ENCODE measurements at places on chromosomes 5 and 9.

DNA sequence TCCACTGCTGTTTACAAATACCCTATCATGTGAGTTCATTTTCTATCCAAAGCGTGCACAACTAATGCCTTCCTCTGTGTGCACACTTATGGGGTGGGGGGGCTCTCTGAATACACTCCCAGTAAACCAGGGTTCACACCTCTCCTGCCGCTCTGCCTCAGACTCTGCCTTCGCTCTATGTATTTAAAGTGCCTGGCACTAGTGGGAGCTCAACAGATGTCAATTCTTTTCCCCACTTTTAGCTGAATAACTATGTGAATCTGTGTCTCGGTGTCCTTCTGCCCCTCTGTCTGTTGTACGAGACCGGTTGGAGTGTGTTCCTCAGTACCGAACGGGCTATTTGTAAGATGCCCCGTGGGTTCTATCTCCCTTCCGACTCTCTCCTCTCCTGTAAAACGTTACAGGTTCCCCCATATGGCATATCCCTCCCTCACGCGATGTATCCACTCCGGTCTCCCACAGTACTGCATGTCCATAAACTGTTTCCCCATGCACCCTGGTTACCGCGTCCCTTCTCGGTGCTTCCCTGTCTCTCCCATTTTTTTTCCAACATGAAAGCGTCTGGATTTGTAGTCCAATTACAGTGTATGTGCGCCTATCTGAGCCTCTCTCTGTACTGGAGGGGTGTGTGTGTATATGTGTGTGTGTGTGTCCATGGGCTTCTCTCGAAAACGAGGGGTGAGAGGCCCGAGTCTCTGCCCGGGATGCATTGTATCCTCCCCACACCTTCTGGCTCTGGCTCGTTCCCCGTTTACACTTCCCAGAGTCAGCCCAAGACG lies 1.6 kb downstream of the ELL2 start:
- peak; percentile 24 for DNase-seq

- no peak for DNase-seq
These were observed 1825.6 kb upstream of the CDH9 start for GRCh38 chr5:28864006-28864405.

DNA sequence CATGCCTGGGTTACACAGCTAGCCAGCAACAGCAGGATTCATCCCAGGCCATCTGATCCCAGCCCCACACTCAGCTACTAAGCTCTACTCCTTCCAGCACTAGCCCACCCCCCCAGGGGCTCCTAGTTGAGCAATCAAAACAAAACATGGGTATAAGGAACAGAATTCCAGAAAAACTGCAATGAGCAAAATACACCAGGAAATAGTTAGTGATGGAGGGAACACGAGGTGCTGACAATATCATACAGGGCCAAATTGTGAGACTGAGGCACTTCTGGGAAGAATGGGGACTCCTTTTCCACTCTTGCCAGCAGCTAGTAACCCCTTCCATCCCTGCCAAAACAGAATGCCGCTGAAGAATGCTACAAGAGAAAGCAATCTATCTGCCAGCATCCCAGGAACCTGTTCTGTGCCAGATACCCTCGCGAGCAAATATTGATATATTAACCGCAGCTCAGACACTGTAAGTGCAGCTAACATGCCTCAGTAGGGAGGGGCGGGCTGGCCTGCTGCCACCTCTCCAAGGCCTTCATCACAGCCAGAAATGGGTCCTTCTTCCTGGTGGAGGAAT lies 161.4 kb downstream of the SLIT3 start:
- DNase-seq: no peak

GRCh38 chr5:14414656-14415023 lies 167.0 kb upstream of the OTULINL start:
- DNase-seq: no peak

DNA sequence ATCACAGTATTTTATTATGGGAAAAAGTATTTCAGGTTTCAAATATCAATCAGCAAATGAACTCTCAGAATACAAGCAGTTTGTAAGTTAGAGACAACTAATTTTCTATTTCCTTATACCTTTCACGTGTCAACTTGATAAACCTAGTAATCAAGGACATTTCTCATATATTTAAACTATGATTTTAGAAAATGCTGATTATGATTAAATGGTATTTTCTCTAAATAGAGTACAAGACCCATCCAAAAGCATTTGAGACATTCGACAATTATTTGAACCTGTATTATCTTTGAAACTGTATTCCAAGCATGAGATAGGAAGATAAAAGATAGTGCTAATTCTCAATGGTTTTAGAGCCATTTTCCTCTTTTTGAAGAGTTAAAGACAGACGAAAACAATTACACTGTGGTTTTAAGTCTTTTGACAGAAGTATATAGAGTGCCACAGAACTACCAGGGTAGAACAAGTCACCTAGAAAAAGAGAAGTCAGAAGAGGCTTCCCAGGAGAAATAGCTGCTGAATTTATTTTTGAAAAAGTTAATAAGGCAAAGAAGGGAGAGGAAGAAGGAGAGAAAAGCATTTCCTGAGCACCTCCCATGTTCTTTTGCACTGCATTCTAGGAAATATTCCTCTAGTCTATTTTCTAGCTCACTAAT lies 5.6 kb downstream of the MEIKIN start:
- no peak for DNase-seq

- peak; percentile 23 for DNase-seq
These were observed 7.0 kb downstream of the PDCL start for GRCh38 chr9:122821278-122821943.

- DNase-seq: peak; percentile 76
These were observed 24.9 kb downstream of the PCDHGC5 start for GRCh38 chr5:141513627-141514329.

- no peak for DNase-seq
These were observed 6.3 kb downstream of the PCDH1 start for GRCh38 chr5:141871870-141872269.

DNA sequence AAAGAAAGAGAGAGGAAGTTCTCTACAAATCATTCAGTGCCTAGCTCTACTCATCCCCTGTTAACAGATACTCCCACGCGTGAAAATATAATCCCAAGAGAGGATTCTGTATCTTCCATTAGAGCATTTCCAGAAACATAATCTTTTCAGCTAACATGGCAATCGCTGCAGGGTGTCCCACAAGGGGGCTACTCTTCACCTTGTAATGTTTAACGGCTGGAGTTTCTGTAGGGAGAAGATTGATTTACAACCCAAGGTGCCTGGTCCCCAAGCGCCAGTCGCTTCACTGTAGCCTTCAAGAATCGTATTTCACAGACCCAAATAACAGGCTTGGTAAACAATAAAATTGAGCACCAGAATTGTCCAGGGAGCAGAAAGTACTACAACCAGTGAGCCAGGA lies 318.7 kb downstream of the TLE1 start:
- DNase-seq: no peak

GRCh38 chr5:94209774-94210355 lies 408.5 kb downstream of the KIAA0825 start:
- DNase-seq: no peak

- DNase-seq: no peak
These were observed 396.6 kb upstream of the KCNN2 start for GRCh38 chr5:113965225-113965624.

GRCh38 chr9:114157516-114158176 lies 2.3 kb downstream of the COL27A1 start:
- DNase-seq: no peak

DNA sequence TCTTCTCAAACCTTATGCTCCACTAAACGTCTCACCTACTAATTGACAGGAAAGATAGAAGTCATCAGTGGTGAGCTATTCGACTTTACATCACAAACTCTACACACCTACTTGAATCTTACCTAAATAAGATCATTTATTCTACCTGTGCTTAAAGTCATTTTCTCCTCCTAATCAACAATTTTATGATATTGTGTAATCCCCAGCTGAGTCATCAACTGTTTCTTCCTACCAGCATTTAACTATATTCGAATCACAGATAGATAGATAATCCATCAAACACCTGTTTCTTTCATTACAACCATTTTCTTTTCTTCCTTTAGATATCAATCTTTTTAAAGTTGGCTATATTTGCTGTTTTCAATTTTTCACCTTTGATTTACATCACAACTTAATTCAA lies 181.5 kb downstream of the LPAR1 start:
- DNase-seq: no peak

GRCh38 chr9:114280636-114281472 lies 42.0 kb upstream of the ORM1 start:
- peak; percentile 35 for DNase-seq

DNA sequence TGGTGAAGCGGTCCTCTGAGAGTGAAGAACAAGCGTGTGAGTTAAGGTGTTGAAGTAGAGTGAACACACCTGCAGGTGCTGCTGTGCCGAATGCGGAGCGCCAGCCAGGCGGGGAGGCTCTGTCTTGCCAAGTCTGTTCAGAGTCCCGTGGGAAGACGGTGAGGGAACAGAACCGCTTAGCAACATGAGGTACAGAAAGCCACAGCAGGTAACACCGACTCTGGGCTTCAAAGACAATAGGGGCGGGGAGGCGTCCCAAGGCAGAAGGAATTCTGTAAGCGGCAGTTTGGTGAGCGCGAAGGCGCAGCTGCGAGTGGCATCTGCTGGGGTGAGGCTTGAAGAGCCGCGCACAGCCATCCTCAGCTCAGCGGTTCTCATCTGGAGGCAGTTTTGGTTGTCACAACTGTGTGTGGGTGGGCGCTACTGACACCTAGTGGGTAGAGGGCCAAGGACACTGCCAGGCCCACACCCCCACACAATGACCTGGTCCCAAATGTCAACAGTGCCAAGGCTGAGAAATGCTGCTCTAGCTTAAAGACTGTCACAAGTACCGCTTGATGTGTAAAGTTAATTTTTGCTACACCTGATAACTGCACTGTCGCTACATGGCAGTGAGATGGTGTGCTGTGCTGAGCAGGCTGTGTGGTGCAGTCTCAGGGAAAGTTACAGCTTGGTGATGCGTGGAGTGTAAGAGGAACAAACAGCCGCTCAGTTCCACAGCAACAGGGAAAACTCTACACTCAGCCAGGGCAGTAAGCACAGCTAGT lies 67.4 kb upstream of the TBC1D9B start:
- DNase-seq: no peak

DNA sequence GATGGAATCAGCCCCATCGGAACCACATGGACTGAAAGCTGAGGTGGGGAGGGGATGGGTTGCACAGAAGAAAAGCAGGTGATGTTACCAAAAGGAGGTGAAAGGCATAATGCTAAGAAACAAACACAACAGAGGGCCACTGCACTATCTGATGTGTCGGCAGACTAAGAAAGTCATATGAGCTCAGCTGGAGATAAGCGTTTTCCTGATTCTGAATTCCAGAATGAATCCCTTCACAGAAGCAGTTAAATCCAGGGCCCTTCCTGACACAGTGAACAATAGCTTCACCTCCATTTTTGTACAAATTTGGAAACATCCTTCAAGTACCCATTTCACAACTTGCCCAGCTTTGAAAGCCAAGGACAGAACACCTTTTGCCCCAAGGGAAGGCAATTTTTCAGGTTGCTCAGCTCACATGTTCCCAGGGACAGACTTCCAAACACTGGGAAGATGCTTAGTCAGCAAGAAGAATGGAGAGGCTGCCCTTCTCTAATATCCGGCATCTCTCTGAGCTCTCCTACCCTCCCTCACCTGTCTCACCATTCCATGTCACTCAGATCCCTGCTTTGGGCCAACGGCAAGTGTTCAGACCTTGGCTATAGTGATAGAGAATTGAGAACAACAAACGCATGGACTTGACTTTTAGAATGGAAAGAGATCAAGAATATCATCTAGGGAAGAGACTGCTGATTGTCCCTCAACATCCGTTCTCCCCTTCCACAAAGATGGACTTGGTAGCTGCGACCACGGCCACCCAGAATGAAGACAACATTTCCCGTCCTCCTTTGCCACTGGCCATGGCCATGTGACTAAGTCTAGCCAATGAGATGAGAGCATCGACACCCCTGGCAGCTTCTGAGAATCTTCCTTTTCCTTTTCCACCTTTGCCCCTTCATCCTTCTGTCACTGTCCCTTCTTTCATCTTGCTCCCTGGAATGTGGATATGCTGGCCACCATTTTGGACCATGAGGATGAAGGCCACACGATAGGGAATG lies 68.6 kb upstream of the IL17B start:
- no peak for DNase-seq

DNA sequence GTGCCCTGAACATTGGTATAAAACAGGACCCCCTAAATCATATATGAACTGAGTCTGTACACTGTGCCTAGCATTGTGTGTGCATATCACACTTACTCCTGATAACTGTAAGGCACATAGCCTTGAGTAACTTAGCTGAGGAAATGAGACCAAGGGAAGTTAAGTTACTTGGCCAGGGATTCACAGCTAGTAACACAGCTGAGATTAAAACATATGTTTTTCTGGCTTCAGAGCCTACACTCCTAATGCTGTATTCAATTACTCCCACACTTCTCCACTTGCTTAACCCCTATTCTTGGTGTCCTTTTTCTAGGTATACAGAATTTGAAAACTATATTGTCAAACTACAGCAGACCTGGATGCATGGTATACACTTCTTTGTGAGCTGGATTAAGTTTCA lies 12.8 kb downstream of the GHR start:
- no peak for DNase-seq

DNA sequence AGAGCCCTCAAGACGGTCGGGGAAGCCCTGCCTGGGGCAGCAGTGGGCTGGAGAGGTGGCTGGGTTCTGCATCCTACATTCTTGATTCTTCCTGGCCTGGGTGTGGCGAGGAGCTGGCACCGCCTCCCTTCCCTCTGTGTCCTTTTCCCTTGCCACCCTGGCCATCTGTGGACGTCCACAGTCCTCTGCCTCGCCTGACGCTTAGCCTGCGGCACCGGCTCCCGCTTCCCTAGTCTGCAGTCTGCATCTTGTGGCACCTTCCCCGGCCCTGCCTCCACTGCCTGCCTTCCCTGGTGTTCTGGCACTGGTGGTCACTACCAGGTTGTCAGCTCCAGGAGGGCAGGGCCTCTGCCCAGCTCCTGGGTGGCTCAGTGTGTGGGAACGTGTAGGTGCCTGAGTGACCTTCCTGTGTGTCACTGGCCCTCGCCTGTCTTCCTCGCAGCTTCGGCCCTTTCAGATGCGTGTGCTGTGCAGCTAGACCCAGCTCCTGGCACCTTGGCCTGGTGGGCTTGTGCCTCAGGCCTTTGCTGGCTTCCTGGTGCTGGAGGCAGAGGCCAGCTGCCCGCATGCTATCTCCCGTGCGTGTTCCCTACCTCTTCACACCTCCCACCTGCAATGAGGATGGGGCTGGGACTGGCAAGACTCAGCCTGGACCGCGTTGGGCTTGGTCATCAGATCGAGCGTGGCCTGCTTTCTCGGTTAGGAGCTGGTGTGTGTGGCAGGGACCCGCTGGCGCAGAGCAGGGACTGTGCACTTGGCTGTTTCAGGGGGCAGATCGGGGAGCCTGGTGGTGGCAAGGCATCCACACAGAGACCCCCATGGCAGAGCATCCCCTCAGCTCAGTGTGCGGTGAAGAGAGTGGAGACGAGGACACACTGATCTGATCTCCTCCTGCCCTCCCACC lies 20.9 kb downstream of the TRAF2 start:
- DNase-seq: no peak

DNA sequence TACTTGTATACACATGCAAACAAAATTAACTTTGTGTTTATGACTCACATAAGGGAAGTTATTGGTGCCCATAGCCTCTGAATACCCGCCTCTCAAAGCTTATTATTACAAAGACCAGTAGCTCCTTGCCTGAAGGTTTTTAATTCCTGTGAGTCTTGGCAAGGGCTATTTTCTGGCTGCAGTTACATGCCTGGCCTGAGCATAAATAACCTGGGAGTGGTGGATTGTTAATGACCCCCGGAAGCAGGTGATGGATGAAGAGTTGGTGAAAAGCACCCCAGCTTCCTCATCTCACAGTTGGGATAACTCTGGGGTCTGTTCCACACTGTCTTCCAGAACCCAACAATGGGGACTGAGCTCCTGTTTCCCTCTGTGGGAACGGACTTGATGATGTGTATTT lies 594.5 kb downstream of the PDE4D start:
- no peak for DNase-seq

All from GM03348 (cell line).